Stimulated activated CD8-positive, alpha-beta memory T cell treated with anti-CD3 and anti-CD28 coated beads, Interleukin-2, amount 100 ng/mL, for 1 hour (primary cell): ENCODE measurements at places on chromosomes 4 and X.

DNA sequence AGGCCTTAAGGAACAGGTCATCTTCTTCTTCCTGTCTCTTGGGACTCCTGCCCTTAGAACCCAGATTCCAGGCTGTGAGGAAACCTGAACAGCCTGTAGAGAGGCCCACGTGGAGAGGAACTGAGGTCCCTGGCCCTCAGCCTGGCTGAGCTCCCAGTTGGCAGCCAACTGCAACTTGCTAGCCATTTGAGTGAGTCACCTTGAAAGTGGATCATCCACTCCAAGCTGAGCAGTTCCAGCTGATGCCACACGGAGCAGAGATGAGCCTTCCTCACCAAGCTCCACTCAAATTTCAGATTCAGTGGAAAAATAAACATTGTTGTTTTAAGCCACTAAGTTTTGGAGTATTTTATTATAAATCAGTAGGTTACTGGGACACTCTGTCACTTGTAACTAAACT lies 392.5 kb downstream of the BCOR start:
- DNase-seq: no peak

- no peak for DNase-seq
Measured at GRCh38 chr4:95957054-95957453, 117.2 kb downstream of the PDHA2 start.

GRCh38 chrX:10008483-10009056 lies 41.4 kb downstream of the CLDN34 start:
- no peak for DNase-seq

- no peak for DNase-seq
Measured at GRCh38 chrX:136783159-136783558, 2.4 kb upstream of the ARHGEF6 start.

DNA sequence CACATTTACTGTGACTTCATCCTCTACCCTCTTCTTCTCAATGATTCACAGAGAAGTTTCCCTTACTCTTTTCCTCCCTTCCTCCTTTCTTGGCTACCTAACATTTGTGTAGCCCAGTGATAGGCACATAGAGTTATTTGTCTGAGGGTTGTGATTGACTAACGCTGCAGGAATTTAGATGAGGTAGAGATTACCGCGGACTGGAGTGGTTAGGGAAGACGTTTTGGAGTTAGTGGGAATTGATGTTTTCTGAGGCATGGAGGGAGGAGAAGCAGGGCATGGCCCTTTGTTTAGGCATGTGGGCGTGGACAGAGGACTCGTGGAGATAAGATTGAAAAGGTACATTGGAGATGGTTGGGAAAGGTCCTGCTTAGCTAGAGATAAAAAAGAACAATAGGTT lies 246.7 kb downstream of the GPAT3 start:
- no peak for DNase-seq

GRCh38 chr4:17134100-17134499 lies 235.7 kb upstream of the LDB2 start:
- DNase-seq: no peak

DNA sequence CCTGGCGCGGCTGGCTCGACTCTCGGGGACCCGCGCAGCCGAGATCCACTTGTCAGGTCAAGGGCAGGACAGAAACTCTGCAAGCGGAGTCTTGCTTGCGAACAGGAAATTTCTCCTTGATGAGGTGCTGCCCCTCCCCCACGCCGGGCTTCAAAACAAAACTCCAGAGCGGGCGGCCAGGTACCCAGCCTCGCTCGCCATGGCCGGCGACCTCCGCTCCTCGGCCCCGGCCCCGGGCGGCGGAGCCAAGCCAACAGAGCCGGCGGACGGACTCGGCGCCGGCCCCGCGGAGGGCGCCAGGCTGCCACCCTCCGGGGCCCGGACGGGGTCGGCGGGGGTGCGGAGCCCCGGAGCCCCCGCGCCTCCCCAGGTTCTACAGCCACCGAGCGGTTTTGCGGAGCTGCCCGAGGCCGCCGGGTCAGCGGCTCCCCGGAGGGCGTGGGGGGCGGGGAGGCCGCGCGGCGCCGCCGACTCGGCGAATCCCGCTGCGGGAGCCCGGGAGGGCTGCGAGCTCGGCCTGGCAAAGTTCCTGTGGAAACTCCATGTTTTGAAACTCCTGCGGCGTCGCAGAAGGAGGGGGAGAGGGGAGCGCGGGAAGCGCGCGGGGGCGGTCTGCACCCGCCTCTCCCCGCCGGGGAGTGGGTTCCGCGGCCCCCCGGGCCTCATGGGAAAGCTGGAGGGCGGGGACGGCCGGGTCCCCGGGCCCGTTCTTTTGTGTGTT lies 11.7 kb upstream of the BCOR start:
- no peak for DNase-seq

- DNase-seq: no peak
Measured at GRCh38 chr4:32454482-32454881, 1734.3 kb downstream of the PCDH7 start.
